ENCODE measurements at places on chromosomes 2 and 18.

GRCh38 chr18:46362533-46362932 lies 258.3 kb downstream of the HAUS1 start:
- no peak for DNase-seq

DNA sequence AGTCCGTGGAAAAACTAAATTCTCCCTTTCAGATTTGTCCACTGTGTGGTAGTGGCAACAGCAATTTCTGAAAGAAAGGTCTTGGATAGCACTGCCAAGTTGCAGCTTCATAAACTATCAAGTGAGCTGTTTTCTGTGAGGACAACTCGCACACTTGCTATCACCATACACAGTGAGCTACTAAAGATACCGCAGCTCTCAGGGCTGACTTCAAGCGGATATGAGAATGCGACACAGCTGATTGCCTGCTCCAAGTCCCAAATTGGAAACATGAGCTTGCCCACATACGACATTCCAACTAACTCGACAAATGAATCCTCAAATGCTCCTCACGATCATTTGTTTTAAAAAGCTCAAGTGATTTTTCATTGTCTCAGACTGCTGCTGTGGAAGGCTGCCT lies 46.2 kb downstream of the E2F6 start:
- peak; percentile 53 for DNase-seq

DNA sequence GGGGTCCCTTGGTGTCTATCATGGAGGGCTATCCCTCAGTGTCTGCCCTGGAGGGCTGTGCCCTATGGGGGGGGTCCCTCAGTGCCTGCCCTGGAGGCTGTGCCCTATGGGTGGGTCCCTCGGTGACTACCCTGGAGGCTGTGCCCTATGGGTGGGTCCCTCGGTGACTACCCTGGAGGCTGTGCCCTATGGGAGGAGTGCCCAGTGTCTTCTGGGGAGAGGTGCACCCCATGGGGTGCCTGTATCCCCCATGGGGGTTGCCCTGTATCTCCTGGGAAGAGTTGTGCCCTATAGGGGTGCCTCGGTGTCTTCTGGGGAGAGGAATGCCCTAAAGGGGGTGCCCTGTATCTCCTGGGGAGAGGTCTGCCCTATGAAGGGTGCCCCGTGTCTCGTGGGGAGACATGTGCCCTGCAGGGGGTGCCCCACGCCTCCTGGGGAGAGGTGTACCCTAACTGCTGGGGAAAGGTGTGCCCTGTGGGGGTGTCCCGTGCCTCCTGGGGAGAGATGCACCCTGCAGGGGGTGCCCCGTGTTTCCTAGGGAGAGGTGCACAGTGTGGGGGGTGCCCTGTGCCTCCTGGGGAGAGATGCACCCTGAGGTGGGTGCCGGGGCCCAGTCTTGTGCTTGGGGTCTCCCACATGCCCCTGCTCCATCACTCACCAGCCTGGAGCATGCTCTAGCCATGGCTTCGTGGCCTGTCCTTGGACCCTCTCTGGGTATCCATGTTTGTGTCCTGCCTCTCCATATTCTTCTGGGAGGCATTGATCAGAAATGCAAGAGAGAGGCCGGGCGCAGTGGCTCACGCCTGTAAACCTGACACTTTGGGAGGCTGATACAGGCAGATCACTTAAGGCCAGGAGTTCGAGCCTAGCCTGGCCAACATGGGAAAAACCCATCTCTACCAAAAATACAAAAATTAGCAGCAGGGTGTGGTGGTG lies 215.6 kb downstream of the HDAC4 start:
- DNase-seq, result no peak

GRCh38 chr2:96528006-96528699 lies 8.4 kb upstream of the ARID5A start:
- peak; percentile 54 for DNase-seq

DNA sequence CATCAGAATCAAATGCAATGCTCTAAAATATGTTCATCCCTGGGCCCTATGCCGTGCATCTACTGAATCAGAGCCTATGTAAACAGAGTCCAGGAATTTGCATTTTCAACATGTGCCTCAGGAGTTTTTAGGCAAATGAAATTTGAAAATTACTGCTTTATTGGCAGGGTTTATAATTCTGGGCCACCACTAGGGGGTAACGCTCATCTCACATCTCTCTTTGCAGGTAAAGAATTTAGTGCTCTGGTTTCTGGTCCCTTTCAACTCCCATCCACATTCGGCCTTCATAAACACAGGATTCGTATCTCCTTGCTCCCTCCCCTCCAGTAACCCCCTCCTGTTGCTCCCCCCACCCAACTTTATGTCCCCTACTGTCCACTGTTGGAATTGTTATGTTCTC lies 49.3 kb downstream of the LYPD6B start:
- no peak for DNase-seq

DNA sequence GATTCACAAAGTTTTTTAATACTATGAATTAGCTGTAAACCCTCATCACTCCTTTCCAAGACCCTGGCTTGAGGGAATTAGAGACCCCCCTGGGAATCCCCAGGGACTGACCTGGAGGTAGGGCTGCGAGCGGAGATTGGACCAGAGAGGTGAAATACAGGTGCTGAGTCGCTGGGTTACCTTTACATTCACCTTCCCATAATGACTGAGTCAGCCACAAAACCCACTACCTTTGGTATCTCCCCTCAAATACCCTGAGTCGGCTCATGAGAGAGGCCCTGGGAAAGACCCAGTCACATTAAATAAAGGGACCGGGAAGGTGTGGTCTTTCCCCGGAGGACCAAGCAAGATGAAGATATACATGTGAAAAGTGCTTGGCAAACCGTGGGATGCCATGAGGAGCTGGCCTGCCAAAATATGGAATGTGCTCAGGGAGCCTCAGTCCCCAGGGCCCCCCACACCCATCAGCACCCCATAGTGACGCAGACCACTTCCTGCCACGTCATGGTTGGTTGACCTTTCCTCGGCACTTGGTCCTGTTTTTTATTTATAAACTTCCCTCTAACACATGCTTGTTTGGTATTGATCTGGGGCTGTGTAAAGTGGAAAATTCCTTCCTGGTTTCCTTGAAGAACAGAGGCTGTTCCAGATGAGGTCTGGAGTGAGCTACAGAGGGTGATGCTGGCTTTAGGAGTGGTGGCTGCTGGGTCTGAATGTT lies 51.4 kb downstream of the IL1RL2 start:
- DNase-seq, result peak; percentile 61

DNA sequence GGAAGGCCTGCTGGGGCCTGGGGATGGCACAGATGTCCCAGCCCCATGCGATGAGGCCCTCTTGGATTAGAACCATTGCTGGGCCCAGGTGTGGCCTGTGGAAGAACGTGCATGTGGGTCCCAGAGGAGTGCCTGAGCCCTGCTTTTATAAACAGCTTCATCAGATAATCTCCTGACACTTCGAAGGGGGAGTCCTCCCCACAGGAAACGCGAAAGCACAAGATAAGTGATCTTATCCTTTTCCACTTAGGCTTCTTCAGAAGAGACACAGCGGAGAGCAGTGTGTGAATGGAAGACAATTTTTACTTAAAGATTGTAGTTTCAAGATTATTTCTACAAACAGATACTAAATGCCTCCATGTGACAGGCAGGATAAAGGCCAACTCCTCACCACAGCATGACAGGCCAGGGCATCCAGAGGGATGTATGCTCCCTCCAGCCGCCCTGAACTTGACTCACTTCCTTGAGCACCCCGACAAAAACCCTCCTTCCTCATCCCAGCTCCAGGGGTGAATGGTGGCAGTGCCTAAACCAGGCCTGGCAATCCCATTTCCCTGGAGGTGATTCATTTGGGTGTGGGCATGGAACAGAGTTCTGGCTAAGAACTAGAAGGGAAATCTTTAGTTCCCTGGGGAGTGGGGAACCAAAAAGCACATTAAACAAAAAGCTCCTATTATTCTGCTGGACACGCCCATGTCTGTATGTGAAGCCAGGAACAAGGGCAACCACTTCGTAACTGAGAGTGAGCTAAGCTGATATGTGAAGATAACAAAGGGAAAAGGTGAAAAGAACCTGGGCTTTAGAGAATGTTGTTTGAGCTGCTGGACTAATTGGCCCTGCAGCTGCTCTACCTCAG lies 56.2 kb upstream of the TMEM163 start:
- DNase-seq, result peak; percentile 1

DNA sequence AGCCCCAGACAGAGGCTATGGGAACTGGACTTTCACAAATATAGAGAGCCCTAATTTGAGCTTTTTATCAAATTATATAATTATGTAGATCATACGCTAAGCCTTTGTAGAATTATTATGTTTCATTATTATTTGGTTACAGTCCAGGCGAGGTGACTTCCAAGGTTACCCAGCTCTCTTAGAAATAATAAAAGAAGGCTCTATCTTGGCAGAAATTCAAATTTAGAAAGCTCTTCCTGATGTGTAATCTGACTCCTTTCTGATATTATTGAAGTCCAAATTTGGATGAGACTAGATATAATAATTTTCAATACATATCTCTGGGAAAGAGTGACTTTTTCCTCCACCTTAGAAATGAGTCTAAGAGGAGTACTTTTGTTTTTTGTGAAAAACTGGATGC lies 4.8 kb upstream of the SLC38A11 start:
- DNase-seq, result no peak

DNA sequence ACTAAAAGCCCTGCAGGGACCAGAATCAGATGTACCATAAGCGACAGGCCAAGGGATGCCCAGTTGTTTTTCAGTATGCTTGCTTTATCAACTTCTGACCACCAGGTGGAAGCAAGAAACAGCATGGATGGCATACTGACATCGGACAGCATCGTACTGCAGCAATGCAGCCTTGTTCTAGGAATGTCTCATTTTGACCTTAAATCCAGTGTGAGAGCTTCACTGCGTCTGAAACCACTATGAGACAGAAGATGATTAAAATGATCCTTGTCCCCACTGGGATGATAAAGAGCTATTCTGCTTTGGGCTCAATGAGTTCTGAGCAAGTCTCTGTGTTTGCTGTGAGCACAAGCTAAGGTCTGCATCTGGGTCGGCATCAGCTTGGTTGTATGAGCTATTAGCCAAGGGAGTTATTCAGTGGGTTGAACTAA lies 54.3 kb downstream of the CDK15 start:
- DNase-seq, result peak; percentile 89

GRCh38 chr18:79200546-79201268 lies 131.5 kb downstream of the ATP9B start:
- peak; percentile 34 for DNase-seq

DNA sequence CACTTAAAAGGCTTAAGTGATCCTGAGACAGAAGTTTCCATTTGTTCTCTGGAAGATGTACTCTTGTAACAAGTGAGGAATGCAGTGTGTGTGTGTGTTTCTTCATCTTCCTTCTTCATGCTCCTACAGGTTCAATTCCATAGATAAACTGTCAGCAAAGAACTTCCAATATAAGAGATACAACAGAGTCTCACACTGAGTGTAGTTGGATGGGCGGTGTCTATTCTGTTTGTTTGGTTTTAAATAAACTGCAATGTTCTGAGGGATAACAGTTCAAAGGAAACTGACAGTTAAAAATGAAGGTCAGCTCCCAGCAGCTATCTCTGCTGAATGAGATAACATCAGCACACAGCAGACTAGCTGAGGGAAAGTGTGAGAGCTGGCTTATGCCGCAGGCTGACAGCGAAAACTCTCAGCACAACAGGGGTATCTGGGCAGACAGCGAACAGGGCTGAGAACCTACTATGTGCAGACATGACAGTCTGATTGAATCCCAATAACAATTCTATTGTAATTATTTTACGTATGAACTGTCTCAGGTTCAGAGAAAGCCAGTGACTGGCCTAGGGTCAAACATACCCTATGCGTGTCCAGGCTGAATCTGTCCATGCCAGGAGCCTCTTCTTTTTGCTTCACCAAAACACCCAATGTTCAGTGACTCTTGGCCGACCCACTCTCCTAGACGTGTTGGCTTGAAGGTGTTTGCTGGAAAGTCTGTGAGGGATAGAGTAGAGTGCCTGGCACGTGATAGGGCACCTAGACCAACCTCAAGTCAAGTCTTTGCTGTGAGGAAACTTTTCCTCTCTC lies 201.9 kb upstream of the TRIB2 start:
- DNase-seq, result no peak

DNA sequence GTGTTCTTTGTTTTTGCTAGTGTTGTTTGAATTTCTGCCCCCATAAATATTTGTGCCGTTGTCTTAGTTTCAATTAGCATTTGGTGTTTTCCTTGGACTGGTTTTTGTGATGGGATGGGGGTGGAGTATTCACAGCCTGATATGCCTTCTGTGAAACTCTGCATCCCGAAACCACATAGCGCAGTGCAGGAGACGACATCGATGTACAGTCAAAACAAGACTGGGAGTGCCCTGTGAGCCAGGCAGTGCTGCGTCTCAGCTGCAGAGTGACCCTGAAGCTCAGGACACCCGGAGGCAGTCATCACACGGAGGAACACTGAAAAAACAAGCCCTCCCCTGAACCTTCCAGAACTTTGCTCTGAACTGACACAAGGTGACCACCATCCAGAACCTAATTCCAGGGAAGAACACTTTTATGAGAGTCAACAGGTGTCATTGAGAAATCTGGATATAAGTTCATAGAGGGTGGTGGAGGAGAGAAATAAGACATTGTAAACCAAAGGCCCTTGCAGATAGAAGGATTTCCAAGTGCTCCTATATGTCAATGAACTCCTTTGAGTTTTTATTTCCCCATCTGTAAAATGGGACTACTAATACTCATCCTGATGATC lies 61.2 kb upstream of the CABLES1 start:
- no peak for DNase-seq

- no peak for DNase-seq
Measured at GRCh38 chr2:25295621-25296020, 46.1 kb downstream of the DNMT3A start.

GRCh38 chr2:157837851-157838441 lies 38.2 kb downstream of the ACVR1 start:
- no peak for DNase-seq

GRCh38 chr18:73670039-73670438 lies 477.6 kb downstream of the FBXO15 start:
- no peak for DNase-seq

DNA sequence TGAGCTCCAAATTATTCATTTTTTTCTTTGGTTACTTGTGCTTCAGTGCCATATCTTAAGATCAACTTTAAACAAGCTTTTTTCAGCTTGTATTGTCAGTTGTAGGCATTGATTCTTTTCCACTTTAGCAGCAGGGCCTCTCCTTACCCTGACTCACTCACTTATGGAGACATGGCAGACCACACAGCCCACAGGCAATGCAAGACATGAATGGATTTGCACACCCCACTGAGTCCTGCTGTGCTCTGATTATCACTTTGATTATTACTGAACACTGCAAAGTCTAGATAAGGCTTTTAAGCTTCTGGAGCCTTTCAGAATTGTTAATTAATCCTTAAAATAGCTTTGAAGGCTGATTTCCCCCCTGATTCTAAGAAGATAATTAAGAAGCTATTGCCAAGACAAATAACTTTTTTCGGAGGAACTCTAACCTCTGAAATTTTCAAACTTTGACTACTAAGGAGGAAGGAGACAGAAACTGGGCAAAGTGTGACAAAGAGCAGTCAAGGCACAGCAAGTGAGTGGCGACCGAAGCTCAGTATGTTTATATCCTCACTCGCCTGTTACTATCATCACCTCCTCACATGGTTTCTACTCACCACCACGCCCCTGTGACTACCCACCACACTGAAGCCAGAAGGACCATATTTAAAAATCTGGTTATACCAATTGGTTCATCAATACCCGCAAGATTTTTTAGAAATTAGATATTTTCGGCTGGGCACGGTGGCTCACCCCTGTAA lies 43.3 kb downstream of the CACNB4 start:
- peak; percentile 65 for DNase-seq

Data from fibroblast of skin of scalp (primary cell).